ENCODE measurements at places on chromosomes 3 and 15.

- no peak for DNase-seq
Observed at GRCh38 chr3:43307226-43307625, 20.9 kb downstream of the SNRK start.

DNA sequence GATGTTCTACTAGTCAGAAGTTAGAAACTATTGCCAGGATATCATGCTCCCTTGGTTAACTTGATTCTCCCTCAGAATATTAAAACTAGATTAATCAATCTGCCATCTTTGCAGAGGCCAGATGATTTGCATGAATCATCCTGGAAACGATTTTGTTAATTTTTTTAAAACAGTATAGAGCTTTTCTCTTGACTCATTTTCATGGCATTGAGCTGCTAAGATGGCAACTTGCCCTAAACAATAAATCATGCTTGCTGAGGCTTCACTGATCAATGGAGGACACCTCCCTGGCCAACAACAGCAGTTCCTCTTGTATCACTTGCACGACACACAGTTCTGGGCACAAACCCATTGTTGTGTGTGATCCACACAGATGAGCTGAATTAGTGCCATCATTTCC lies 109.1 kb downstream of the COL6A6 start:
- DNase-seq, result no peak

DNA sequence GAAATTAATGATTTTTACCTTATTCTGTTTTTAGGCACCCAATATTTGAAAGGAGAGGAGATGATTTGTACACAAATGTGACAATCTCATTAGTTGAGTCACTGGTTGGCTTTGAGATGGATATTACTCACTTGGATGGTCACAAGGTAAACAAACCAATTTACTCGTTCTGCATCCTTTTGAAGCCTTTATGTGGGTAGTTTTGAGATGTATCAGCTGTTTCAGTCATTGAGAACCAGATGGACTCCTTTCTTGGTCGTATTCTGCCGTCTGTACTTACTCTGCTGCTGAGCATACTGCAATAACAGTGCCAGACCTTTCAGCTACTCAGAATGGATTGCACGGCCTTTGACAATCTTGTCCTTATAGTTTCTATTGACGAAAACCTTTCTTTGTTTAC lies 13.3 kb downstream of the DNAJB11 start:
- DNase-seq, result no peak

DNA sequence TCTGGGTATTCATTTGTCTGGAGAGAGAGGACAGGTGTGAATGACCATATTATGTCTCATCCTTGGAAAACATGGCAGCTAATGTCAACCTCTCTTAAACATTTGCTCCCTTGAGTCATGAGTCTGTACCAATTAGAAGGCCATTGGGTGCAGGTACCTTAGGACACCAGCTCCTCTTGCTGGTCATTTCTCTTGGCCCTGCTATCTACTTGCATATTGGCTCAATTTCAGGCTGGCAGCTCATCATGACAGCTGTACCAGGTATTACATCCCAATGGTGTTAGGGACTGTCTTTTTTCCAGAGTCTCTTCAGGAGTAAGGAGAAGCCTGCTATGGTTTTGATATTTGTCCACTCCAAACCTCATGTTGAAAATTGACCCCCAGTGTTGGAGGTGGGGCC lies 92.2 kb upstream of the ANKRD28 start:
- DNase-seq, result no peak

DNA sequence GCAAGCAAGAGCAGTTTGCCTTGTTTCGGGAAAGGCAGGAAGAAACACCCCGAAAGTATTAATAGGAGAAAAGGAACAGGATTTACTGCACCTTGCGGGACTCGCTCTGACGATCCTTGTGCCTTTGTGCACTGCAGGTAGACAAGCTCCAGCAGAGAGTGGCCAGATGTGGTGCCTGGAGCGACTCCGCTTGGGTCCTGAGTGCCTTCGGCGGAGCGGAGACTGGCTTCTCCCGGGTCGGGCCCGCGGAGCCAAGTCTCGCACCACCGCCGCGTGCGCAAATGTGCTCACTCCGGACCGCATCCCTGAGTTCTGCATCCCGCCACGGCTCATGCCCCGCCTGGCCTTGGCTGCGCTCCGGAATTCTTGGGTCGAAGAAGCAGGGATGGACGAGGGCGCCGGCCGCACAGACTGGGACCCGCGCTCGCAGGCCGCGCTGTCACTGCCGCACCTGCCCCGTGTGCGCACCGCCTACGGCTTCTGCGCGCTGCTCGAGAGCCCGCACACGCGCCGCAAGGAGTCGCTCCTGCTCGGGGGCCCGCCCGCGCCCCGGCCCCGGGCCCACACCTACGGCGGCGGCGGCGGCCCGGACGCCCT lies 769 bp downstream of the C2CD4A start:
- DNase-seq, result no peak

GRCh38 chr15:45869034-45869668 lies 234.3 kb downstream of the SQOR start:
- DNase-seq, result no peak

GRCh38 chr3:172649987-172650386 lies 60.9 kb downstream of the NCEH1 start:
- DNase-seq, result no peak

GRCh38 chr15:76575274-76575673 lies 238.7 kb downstream of the ISL2 start:
- DNase-seq, result no peak

DNA sequence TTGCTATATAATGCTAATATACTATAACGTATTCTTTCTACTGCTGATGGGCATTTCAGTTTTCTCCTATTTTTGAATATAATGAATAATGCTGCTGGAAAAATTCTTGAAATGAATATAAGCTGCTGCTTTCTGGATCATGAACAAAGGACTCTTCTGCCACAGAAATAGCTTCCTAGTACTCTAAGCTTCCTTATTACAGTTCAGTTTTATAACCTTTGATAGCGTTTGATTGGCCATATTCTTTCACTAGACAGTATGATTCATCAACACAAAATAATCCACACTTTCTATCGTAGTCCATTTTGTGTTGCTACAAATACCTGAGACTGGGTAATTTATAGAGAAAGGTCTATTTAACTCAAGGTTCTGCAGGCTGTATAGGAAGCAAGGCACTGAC lies 16.4 kb upstream of the UBE3A start:
- DNase-seq, result no peak

GRCh38 chr3:62604298-62604697 lies 230.9 kb upstream of the FEZF2 start:
- no peak for DNase-seq

DNA sequence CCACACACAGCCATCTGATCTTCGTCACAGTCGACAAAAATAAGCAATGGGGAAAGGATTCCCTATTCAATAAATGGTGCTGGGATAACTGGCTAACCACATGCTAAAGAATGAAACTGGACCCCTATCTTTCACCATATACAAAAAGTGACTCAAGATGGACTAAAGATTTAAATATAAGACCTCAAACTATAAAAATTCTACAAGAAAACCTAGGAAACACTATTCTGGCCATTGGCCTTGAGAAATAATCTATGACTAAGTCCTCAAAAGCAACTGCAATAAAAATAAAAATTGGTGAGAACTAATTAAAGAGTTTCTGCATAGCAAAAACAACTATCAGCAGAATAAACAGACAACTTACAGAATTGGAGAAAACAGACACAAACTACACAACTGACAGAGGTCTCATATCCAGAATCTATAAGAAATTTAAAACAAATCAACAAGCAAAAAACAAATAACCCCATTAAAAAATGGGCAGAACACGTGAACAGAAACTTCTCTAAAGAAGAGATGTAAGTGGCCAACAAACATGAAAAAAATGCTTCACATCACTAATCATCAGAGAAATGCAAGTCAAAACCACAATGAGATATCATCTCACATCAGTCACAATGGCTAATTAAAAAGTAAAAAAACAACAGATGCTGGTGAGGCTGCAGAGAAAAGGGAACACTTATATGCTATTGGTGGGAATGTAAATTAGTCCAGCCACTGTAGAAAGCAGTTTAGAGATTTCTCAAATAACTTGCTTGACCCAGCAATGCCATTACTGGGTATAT lies 104.0 kb downstream of the NR1I2 start:
- DNase-seq, result no peak

GRCh38 chr15:51335538-51336410 lies 2.6 kb downstream of the CYP19A1 start:
- no peak for DNase-seq
